NT2/D1 (cell line): ENCODE measurements at places on chromosomes 5 and 9.

- no peak for DNase-seq
These were observed 73.5 kb downstream of the BOD1 start for GRCh38 chr5:173542964-173543363.

DNA sequence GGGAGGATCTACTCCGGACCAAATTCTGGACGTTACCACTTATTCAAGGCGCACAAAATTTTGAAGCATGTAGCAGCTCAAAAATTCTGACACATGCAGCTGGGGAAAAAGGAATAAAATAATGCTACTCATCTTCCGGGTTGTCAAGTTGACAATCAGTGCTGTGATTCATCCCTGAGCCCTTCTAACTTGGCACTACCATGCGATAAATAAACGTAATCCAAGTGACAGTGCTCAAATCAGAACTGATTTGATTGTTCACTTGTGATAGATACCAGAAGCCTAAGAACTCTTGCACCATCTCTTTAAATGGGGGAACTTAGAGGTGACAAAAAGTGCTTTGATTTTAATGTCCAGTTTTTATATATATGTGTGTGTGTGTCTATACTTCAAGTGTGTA is 230.2 kb upstream of the TLE4 start:
- no peak for DNase-seq

DNA sequence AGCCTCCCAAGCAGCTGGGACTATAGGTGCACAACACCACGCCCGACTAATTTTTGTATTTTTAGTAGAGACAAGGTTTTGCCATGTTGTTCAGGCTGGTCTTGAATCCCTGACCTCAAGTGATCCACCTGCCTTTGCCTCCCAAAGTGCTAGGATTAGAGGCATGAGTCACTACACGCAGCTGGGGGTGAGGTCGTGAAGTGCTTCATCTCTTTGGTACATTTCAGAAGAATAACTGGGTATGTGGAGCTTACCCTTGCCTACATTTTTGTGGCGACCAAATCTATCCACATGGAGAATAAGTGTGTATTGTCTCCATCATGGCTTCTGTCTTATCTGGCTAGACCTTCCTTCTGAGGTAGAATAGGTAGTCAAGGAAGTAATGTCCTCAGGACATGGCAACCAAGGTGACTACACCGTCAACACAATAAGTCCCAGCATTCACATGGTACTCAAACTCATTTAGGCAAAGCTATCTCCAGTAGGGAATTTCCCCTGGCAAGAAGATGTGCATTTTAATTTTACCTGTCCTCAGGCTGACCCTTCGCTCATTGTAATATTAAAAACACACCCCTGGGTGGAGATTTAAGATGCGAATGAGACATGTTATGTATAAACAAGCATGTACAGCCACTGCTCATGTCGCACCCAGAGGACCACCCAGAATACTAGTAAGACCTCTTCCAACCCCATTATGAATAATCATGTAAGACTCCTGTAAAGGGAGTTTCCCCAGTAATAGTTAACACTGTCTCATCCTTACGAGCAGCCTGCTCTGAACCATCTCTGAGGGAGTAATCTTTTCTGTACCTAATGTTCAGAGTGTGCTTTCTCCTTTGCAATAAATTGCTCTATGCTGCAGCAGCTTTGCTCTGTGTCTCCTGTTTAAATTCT is 1173.2 kb downstream of the TAF11L14 start:
- no peak for DNase-seq

GRCh38 chr5:73378070-73378469 is 70.5 kb downstream of the FOXD1 start:
- DNase-seq = no peak

- no peak for DNase-seq
These were observed 19.3 kb downstream of the CDKN2A start for GRCh38 chr9:21974722-21975409.

- no peak for DNase-seq
These were observed 77.6 kb upstream of the ADRA1B start for GRCh38 chr5:159838551-159839222.

DNA sequence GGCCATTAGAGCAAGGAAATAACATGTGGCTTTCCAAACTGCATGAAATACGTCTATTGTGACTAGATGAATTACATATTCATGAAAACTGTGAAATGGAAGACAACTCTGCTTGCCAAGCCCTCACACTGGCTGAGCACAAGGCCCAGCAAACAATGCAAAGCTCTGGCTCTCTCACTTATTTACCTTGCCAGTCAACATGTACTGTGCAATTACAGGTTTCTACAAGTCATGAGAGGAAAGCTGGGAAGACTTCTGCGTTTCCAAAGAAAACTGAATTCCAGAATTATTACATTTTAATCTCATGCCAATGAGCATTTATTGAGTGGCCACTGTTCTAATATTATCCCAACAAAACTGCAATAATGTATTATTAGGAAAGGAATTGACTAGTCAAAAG is 12.1 kb upstream of the C5orf63 start:
- no peak for DNase-seq

- no peak for DNase-seq
These were observed 375.9 kb downstream of the ARRDC3 start for GRCh38 chr5:91007251-91007650.

DNA sequence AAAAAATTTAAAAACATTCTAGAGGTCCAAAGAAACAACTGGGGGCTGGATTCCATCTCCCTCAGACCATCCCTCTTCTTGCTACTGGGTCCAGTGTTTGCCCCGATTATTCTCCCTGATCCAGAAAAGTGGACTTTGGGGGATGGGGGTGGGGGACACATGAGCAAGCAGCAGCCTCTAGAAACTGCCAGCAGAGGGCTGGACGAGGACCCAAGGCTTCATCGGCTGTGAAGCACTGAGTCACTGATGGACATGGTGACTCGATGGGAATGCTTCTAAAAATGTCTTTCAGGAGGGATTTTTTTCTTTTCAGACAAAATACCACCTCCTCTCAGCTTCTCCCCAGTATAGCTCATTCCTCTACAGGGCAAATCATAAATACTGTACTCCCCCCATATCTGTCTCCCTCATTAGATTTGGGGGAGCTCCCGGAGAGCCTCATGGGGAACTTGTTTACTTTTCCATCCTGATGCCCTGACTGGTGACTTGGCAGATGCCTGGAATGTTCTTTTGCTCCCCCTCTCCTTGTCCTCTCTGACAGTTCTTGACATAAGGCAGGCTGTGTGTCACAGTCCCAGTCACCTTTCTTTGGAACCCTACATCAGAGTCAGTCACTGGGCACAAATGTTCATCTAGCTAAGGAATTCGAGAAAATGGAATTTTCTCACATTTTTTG is 67.2 kb upstream of the STC2 start:
- DNase-seq = no peak

GRCh38 chr5:152606776-152607364 is 201.8 kb upstream of the NMUR2 start:
- DNase-seq = no peak

DNA sequence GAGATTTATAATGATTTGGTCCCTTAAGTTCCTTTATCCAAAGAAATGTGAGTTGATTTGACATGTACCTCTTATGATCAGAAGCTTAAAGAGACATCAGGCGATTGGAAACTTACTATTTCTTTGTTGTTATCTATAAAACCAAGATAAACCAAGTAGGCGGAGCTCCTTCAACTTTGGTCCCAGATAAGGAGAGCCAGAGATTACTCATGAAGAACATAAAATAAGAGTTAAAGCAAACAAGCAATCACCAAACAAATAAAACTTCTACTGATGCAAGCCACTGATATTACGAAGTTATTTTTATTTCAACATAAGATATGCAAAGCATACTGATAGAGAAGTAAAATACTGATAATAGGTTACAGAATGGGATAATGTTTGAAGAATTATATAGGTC is 141.5 kb upstream of the CDH18 start:
- no peak for DNase-seq

GRCh38 chr5:10227379-10227778 is 22.3 kb downstream of the ATPSCKMT start:
- DNase-seq = no peak

- DNase-seq = no peak
These were observed 74.3 kb downstream of the BOD1 start for GRCh38 chr5:173542159-173542558.

- DNase-seq = no peak
These were observed 56.9 kb upstream of the TRIO start for GRCh38 chr5:14086261-14086660.

GRCh38 chr5:153573326-153574033 is 83.0 kb downstream of the GRIA1 start:
- no peak for DNase-seq
